ENCODE measurements at places on chromosomes 7 and 10.
A peak's percentile ranks its signal among the peaks of the same experiment; 100 is the strongest.

GRCh38 chr10:98748298-98748697 is 301.6 kb upstream of the HPS1 start:
- DNase-seq: peak; percentile 21

DNA sequence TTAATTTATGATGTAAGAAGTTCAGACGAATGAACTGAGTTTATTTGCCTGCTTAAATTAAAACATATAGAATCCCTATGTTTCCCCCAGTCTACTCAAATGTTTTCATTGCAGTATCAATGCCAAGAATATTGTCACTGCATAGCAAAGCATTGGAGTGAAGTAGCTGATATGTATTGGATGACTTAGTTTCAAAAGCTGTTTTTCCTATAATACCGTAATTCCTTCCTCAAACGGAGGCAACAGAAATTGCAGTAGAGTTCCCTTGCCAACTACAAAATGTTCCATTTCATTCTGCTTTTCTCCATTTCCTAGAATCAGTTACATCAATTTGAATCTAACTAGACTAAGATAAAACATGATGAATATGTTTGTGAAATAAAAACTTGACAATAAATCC is 174.1 kb downstream of the CNTNAP2 start:
- DNase-seq: no peak

DNA sequence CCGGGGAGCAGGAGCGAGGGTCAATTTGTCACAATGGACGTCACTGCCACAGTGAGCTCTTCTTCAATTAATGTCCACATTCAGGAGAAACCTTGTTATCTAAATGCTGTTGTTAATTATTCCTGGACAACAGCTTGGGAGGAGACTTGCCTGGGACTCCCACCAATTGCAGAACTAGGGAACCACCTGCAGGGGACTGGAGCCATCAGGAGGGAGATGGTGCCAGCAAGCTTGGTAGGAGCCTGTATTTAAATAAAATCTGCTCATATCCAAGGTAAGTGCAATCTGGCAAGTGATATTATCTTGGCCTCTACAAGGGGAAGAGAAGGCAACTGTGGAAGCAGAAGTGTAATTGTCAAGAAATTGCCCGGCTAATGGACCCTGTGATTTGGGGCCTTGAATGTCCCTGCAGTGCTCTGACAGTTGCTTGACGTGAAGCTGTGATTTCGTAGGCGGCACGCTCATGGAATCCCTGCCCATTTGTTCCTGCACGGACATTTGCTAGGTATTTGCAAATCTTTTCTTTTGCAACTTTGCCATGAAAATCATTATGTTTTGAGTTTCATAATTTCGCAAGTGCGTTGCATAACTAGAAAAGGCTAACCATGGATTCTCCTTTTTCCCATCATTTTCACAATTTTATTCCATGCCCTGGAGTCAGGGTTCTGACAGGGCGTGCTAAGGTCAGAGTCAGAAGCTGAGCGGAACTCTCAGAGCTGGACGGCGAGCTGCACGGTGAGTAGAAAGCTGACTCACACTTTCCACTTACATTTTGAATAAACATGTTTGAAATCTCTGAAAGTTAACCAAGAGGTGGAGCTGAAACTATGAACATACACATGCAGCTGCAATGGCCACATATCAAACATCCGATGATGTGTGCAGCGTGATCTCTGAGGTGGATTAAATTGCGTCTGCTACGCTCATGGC is 84.9 kb upstream of the TCERG1L start:
- DNase-seq: no peak

- no peak for DNase-seq
Measured at GRCh38 chr10:117801691-117802090, 245.1 kb downstream of the RAB11FIP2 start.

- no peak for DNase-seq
Measured at GRCh38 chr7:82985144-82985802, 177.4 kb downstream of the PCLO start.

DNA sequence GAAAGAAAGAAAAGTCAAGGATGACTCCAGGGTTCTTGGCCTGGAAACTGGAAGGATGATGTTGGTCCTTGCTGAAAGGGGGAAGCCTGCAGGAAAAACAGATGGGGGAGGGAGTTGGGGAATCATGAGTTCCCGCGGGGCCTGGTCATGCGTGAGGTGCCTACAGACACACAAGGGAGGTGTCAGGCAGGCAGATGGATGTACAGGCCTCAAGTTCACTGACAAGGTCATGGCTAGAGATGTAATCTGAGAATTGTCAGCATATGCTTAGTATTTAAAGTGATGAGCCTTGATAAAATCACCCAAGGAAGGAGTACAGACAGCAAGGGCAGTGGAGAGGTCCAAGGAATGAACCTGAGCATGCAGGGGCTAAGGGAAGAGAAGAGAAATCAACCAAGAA is 46.8 kb downstream of the DLG5 start:
- DNase-seq: no peak

DNA sequence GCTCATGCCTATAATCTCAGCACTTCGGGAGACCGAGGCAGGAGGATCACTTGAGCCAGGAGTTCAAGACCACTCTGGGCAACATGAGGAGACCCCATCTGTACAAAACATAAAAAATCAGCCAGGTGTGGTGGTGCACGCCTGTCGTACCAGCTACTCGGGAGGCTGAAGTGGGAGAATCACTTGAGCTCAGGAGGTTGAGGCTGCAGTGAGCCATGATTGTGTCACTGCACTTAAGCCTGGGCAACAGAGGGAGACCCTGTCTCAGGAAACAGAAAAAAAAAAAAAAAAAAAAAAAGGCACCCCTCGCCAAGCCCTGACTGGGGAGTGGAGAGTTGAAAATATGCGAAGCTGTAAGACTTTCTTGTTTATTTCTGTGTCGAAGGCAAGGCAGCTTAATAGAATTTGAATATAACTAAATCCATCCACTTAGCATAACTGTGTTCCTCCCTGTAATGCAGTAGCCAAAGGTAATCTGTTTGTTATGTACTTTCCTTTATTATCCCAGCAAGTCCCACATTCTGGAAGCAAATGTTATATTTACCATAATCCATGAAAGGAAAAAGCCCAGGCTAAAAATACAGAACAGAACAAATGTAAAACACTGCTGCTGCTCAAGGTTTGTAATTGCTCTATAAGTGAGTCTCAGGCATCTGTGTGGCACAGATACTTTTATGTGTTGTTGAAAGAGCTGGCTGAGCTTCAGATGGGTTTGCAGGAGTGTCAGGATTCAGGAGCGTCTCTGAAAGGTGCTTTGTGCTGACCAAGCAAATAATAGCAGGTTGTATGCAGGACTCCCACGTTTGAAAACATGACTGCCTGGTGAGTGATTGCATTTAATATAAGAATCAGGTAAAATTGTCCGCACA is 127.2 kb downstream of the CELF2 start:
- DNase-seq: no peak

- no peak for DNase-seq
Measured at GRCh38 chr7:24834128-24834798, 77.0 kb upstream of the GSDME start.

DNA sequence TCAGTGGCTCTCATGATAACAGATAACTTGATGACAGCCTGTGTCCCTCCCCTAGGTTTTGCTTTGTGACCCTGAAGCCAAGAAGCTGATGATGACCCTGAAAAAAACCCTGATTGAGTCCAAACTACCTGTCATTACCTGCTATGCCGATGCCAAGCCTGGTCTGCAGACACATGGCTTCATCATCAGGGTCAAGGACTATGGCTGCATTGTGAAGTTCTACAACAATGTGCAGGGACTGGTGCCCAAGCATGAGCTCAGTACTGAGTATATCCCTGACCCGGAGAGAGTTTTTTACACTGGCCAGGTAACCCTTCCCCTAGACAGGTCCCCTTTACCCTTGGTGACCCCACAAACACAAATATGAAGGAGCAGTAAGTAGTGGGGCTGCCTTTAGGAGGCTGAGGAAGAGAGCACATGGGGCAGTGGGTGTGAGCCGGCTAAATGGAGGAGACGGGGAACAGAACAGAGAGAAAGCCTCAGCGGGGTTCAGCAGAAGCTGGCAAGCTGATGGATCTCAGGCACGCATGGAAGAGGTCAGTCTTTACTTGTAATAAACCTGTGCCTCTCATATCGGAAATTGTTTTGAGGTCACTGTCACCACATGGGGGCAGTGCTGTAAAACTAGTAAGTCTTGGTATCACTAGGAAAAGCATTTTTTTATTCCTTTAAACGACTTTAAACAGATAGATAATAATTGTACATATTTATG is 20.2 kb downstream of the PDCD11 start:
- peak; percentile 21 for DNase-seq

- peak; percentile 90 for DNase-seq
Measured at GRCh38 chr7:30348083-30348560, 63.7 kb downstream of the ZNRF2 start.

GRCh38 chr7:138662076-138662990 is 38.8 kb downstream of the SVOPL start:
- no peak for DNase-seq

DNA sequence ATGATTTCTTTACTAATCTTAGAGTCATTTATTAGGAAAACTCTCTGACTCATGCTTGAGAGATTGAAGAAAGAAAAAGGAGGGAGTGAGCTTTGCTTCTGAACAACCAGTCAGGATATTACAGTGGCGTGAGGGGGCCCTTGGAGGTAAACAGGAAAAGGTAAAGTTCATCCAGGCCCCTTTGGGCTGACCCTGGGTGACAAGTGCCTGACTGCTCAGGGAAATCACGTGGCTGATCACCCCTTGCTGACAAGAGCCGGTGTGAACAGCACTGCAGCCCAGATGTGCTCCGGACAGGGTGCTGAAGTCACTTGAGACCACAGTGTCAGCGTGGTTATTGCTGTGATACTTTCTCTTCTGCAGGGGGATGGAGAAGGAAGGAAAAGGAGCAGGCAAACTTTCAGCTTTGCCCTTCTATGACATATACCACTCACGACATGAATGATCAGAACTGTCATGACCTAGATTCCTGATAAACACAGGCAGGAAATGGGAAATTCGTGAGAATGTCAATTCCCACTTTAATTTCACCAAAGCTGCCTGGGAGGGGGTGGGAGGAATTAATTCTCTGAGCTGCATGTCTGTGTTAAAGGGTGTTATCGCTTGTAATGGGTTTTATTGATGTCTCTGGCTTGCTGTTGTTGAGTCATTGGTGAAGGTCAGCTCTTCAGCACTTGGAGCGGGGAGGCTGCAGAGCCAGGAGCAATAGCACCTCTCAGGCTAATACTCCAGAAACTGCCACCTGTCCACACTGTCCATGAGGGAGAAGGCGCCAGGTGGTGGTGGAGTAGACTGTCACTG is 139.8 kb upstream of the AOAH start:
- DNase-seq: no peak

DNA sequence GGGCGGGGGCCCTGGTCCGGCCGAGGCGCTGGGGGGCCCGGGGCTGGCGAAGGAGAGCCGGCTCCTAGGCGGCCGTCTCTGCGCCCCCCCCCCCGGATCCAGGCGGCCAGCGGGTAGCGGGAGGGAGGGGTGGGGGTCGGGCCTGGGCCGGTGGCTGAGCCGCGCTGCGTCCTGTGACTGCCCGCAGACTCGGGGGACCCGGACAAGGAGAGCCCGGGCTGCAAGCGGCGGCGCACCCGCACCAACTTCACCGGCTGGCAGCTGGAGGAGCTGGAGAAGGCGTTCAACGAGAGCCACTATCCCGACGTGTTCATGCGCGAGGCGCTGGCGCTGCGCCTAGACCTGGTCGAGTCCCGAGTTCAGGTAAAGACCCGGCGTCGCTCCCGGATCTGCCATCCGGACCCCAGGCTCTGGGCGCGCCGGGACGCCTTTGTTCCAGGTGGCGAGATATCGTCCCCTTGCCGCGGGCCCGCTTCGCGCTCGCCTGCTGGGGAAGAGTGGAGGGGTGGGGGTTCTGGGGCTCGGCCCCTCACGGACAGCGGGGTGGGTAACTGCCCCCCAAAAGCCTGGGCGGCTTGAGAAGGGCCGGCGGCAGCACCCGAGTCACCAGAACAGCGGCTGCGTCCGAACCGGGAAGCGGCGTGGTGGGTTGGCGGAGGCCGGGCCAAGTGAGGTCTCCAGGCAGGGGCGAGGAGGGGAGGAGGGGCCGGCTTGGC is 819 bp downstream of the UNCX start:
- no peak for DNase-seq

DNA sequence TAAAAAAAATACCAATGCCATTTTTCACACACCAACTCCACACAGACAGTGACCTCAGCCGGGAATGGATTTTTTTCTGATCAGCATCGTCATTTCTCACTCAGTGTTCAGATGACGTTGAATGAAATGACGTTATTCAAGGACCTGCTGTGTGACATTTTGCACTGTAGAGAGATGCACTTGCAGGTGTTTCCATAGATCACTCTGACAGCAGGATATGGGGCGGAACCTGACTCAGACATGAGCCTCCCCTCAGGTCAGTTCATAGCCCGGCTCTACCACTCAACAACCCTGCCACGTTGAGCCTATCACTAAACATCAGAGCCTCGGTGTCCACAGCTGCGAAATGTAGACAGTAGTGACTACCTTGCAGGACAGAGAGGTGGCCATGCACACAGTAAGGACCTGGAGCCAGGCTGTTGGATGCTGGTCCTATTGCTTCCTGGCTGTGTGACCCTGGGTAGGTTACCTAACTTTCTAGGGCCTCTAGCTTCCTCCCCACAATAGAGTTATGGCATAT is 41.4 kb upstream of the ANTXRL start:
- DNase-seq: no peak

GRCh38 chr10:43653746-43654145 is 5.1 kb upstream of the ZNF32 start:
- no peak for DNase-seq

DNA sequence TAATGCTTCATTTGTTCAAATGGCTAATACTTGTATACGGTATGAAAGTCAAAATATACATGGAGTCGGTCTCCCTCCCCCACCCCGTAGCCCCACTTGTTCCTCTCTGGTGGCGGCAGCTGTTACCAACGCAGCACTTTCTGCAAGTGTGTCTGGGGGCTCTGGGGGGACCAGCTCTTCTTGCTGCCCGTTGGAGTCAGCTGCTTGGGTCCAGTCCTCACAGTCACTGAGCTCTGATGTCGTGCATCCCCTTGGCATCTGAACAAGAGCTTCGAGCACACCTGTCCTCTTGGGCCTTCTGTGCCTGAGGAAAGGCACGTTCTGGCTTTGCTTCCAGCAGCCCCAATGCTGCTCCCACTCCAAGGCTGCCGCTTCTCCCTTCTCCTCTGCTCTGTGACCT is 493.1 kb downstream of the PLXNA4 start:
- DNase-seq: no peak

DNA sequence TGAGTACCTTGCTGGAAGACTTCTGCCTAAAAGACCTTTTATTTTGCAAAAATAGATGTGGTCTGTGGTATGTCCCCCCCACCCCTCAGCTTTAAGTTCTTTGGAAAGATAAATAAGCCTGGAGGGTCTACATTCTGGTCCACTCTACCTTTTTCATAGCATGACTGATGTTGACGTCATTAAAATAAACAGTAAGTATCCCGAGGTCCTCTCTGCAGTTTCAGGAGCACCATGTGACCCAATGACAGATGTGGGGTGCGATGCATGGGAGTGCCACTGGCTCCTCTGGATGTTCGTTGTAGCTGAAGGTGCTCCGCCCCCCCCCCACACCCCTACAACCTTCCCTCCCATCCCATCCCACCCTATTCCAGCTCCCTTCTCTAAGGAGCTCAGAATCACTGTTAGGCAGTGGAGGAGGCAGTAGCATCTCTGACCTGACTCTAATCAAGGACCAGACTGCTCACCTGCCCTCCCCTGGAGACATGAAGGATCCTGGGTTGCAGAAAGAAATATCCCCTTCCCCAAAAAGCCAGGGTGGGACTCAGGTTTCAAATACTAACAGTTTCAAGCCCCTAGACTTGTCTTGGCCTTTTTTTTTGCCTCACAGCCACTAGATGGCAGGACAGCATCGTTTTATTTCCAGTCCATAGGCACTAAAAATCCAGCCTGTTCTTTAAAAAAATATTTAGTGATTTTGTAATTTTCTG is 25.1 kb downstream of the CASP7 start:
- DNase-seq: peak; percentile 11

- no peak for DNase-seq
Measured at GRCh38 chr10:119120413-119120867, 16.5 kb downstream of the DENND10 start.
